ENCODE measurements at places on chromosomes 11 and 22. TPM values are rescaled to one million over a fixed set of nuclear protein-coding genes. Genes with fewer than 3 reads are reported as not detected.
A peak's percentile ranks its signal among the peaks of the same experiment; 100 is the strongest.

Gene BIRC3
- 17.8 TPM for total RNA-seq

Gene GNAZ
- 2.4 TPM for total RNA-seq

Gene SLCO2B1
- 332 TPM for total RNA-seq

Gene OSM
- total RNA-seq = 1.1 TPM

Gene OR5P2
- 2.2 TPM for total RNA-seq

Gene MMP13
- not detected for total RNA-seq

DNA sequence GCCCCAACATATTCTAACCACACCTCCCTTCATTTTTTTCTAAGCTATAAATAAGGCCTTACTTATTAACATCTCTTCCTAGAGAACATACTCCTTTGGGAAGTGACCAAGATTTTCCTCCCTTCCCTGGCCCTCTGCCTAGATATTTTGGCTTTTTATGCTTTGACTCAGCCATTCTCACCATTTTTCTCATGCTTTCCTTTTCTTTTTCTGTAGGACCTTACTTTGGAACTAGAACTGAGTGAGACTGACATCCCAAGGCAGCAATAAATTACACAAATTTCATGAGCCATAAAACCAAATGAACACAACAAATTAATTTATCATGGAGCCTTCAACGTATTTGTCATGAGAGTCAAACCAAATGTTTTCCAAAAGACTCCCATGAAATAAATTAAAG lies 142.7 kb upstream of the CTSC start:
- H3K4me3 ChIP-seq = no peak overlapping the region
- H3K4me1 ChIP-seq = no peaks in the 10 kb centered on the region
- H3K27ac ChIP-seq = no peak overlapping the region
- no peak for DNase-seq
- H3K36me3 ChIP-seq = no peaks in the 10 kb centered on the region

GRCh38 chr22:43408009-43408408 lies 3.8 kb upstream of the MPPED1 start:
- H3K27ac ChIP-seq = no peak overlapping the region
- no peaks in the 10 kb centered on the region for H3K36me3 ChIP-seq
- no peak overlapping the region for H3K4me3 ChIP-seq
- H3K4me1 ChIP-seq = no peaks in the 10 kb centered on the region
- H3K27me3 ChIP-seq = peaks cover 44% of the 10 kb centered on the region
- DNase-seq = peak; percentile 1

DNA sequence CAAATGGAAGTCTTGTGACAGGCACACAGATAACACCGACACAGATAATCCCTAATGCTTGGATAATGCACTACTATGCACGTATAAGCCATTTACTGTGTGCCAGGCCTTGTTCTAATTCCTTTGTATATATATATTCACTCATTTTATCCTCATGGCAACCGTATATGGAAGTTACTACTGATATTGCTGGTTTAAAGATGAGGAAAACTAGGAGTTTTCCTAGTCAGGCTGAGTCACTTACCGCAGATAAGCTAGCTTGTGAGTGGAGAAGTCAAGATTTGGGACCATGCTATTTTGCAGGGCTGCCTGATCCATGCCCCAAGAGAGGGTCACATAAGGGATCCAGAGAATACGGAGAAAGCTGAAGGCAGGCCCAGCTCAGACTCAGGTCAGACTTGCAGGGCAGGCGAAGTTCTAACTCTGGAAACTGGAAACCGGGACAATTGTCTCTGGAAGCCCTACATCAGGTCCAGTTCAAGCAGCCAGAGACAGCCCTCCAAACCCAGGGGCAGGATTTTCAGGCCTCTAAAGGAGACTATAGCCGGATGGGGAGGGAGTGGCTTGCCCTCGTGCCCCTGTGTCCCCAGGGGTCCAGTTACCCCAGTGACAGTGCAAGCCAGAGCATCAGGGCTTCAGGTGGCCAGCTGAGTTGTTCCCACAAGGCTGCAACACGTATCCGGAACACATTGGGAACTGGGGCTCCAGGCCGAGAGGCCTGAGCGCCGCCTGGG lies 534.8 kb downstream of the INSC start:
- H3K27me3 ChIP-seq = peaks cover 4% of the 10 kb centered on the region
- H3K4me1 ChIP-seq = peaks cover 16% of the 10 kb centered on the region

DNA sequence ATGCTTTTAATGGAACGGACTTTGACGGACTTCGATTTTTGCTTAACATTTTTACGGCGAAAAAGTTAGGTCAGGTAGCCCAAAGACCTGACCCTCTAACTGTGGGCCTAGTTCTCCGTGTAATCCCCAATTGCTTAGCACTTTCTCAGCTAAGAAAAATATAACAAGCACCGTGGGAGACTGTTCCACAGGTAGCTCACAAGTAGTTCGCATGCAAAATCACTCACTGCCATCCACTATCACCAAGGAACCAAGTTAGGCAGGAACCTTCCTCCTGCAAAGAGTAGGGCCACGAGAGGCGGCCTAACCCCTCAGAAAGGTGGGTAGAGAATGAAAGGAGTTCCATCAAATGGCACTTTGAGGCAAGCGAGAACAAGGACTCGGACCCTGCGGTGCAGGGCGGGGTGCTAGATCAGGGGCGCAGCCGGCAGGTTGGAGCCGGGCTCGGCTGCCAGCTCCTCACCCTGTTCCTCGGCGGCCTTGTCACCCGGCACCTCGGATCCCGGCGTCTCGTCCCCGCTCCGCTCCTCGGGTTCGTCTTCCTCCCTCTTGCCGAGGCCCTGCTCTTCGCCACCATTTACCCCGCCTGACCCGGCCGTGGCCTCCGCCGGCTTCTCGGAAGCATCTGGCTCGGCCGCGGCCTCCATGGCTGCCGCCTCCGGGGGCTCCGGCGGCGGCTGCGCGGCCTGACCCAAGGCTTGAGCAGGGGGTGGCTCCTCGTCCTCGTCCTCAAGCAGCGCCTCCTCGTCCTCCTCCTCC lies 922 bp downstream of the HNRNPUL2 start:
- H3K4me1 ChIP-seq = peaks cover 48% of the 10 kb centered on the region
- peak overlapping the region; percentile 96 for H3K4me3 ChIP-seq
- peaks cover 36% of the 10 kb centered on the region for H3K36me3 ChIP-seq
- H3K27me3 ChIP-seq = no peaks in the 10 kb centered on the region
- H3K27ac ChIP-seq = peak overlapping the region; percentile 94

DNA sequence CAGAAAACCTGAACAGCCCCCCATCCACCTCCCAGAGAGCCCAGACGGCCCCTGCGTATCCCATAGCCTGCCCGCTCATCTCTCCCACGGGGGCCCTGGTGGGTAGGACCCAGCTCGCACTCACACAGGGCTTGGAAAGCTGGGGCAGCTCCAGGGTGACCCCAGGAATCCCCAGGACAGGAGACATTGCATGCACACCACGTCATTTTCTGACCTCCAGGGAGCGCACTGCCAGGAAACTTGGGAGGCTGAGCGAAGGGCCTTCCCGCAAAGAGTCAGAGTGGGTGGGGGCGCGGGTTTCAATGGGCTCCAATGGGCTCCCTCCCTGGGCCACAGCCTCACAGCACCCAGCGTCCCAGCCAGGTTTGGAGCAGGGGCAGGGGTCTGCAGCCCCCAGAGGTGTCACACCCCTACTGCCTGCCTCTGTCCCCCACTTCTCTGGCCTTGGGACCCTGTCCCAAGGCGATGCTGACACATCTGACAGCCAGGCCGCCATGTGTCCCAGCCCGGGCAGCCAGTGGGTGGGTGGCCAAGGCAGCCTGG lies 8.2 kb upstream of the SYT8 start:
- H3K27ac ChIP-seq = peak overlapping the region; percentile 81
- peaks cover 37% of the 10 kb centered on the region for H3K4me1 ChIP-seq
- peaks cover 8% of the 10 kb centered on the region for H3K27me3 ChIP-seq
- peak; percentile 65 for DNase-seq
- H3K4me3 ChIP-seq = no peak overlapping the region

GRCh38 chr22:41444360-41445128 lies 2.1 kb downstream of the TOB2 start:
- DNase-seq = peak; percentile 92
- H3K4me3 ChIP-seq = peak overlapping the region; percentile 90
- H3K27me3 ChIP-seq = no peaks in the 10 kb centered on the region
- H3K36me3 ChIP-seq = peaks cover 27% of the 10 kb centered on the region
- H3K4me1 ChIP-seq = peaks cover 20% of the 10 kb centered on the region
- H3K27ac ChIP-seq = peak overlapping the region; percentile 98

DNA sequence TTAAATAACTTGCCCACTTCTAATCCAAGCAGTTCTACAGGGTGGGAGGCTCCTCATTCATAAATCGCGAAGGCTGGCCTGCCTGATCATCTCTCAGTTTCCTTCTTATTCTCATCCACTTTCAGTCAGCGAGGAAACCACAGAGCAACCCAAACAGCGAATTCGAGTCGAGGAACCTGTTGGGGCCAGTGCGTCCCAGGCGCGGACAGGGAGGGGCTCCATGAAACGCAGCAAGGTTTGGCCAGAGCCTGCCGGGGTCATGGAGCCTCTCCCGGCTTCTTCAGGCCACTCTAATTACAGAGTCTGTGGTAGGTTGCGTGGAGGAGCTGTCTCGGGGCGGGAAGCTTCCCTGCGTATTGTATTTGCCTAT lies 741 bp upstream of the NAV2 start:
- peak overlapping the region; percentile 92 for H3K27ac ChIP-seq
- peak overlapping the region; percentile 61 for H3K4me3 ChIP-seq
- peak; percentile 58 for DNase-seq
- peaks cover 19% of the 10 kb centered on the region for H3K27me3 ChIP-seq
- no peaks in the 10 kb centered on the region for H3K36me3 ChIP-seq
- H3K4me1 ChIP-seq = peaks cover 33% of the 10 kb centered on the region

DNA sequence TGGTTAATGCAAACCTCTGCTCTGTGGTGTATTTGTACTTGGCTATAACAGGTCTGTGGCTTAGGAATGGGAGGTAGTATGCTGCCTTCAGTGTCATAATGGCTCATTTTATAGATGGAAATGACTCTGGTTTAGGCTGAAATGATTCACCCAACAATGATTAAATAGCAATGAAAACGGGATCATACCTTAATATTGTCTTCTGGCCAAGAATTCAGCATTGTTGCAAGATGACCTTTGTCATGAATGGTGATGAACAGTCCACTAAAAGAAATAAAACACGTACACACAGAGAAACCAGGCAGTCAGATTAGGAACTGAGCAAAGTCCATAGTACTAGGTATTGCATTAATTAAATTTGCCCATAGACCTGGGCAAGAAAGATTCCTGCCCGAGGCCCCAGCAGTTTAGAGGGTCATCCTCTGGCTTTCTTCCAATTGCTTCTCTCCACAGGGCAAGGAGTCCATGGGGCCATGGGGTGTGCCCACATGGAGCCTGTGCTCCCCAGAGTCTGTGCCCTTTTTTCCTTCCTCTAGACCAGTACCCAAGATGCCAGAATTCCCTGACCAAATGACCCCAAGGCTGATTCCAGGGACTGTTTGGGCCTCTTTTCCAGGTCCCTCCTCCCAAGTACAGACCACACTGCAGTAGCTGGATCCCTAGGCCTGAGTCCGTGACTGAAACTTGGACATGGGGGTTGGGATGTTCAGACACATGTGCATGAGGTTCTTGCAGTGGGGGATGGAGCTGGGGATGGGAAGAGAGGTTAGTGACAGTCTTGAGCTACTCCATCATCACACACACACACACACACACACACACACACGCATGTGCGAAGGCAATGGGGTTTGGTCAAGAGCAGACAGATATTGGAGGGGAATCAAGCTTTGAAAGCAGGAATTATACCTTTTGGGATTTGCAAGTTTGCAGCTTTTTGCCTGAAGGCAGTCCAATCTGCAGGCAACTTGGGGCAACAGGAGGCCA lies 134.2 kb downstream of the CCDC81 start:
- H3K4me3 ChIP-seq = no peak overlapping the region
- H3K4me1 ChIP-seq = peaks cover 23% of the 10 kb centered on the region
- no peak overlapping the region for H3K27ac ChIP-seq
- DNase-seq = no peak

DNA sequence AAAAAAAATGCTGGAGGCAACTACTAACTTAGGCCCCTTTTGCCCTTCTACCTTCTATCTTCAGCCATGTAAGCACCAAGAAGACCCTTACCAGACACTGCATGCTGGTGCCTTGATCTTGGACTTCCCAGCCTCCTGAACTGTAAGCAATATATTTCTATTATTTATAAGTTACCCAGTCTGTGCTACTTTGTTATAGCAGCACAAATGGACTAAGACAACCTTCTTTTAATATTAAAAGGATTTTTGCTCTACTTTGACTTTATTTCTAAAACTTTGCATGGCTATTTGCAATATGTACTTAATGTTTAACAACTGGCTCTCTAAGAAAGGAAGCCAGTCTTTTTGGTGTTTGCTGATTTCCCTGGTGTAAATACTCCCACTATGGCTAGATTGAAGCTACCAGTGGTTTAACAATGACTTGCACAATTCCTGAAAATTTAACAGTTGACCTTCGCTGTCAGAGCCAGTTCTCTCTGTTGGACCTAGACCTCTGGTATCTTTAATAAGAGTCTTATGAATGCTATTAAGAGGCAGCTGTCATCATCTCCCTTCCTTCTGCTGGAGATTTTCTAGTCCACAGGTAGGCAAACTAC lies 25.2 kb downstream of the OR6Q1 start:
- H3K4me3 ChIP-seq = no peak overlapping the region
- H3K36me3 ChIP-seq = no peaks in the 10 kb centered on the region
- no peak overlapping the region for H3K27ac ChIP-seq
- no peak for DNase-seq

GRCh38 chr22:28819253-28820096 lies 19.1 kb upstream of the XBP1 start:
- no peaks in the 10 kb centered on the region for H3K27me3 ChIP-seq
- no peaks in the 10 kb centered on the region for H3K36me3 ChIP-seq
- no peak overlapping the region for H3K4me3 ChIP-seq
- DNase-seq = peak; percentile 60

GRCh38 chr11:88779577-88779976 lies 286.2 kb downstream of the GRM5 start:
- H3K36me3 ChIP-seq = no peaks in the 10 kb centered on the region
- H3K4me3 ChIP-seq = no peak overlapping the region
- DNase-seq = no peak
- H3K27me3 ChIP-seq = no peaks in the 10 kb centered on the region
- H3K4me1 ChIP-seq = no peaks in the 10 kb centered on the region

DNA sequence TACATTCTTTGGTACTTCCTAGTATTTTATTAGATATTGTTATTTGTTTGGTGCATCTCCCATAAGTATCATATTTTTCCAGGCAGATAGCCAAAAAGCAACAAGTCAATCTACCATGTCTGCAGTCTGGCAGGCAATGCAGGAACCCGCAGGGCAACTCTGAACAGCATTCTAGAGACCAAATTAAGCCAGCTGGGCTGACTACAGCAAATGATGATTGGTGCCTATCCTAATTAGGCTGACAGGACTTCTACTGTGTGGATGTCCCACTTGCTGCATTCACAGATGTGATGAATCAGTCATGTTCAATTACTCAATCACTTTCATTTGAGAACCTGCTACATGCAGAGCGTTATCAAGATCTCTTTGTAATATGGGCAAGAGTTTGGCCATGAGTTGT lies 40.3 kb upstream of the AMOTL1 start:
- peaks cover 11% of the 10 kb centered on the region for H3K4me1 ChIP-seq
- H3K4me3 ChIP-seq = no peak overlapping the region
- H3K27me3 ChIP-seq = no peaks in the 10 kb centered on the region
- no peaks in the 10 kb centered on the region for H3K36me3 ChIP-seq
- no peak overlapping the region for H3K27ac ChIP-seq

DNA sequence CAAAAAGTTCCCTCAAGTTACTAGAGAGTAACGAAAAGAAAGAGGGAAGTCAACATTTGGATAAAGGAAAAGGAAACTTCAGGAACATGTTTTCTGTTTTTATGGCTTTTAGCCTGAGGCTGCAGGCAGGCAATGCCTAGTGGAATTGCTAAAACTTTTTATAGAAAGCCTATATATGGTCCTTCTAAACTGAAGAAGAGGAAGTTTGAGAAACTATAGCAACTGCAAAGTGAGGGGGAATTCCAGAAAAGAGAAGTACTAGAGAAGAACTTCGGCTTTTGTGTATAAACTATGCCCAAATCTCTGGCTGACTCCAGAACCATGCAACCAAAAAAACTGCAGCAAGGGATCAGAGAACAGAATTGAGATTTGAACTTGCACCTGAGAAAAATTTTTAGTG lies 74.3 kb upstream of the ARHGAP42 start:
- H3K4me3 ChIP-seq = no peak overlapping the region
- H3K27ac ChIP-seq = no peak overlapping the region
- H3K36me3 ChIP-seq = no peaks in the 10 kb centered on the region
- H3K27me3 ChIP-seq = no peaks in the 10 kb centered on the region
- no peak for DNase-seq
